ENCODE measurements at places on chromosomes 12 and 14.

DNA sequence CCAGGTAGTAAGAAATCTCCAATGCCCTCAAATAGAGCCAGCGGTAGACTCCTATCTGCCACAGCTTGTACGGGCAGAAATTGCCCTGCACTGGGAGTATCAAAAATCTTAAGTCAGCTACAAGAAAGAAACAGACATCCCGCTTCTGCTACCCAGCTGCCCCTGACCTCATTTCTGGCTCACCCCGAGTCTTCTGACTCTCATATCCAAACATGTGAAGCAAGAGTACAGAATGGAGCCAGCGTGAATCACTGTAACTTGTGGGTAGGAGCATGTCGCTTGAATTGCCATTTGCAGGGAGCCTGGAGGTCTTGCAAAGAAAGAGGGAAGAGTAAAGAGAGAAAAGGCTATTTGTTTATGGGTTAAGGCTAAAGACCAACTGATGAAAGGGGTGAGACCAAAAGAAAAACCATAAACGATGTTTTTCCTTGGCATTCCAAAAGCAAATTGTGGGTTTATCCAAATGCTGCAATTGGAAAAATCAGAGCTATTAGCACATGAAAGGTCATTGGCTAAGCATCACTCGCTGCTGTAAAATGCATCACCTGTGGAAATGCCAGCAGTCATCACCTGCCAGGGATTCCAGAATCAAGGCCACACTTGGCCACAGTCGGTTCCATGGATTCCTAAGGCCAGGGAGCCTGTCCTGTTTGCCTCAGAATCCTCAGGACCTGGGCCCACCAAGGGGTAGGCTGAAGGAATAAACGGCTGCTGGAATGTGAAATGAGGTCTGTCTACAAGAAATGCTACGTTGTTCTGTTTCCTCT lies 86.6 kb downstream of the FOXN3 start:
- DNase-seq = peak; percentile 72

DNA sequence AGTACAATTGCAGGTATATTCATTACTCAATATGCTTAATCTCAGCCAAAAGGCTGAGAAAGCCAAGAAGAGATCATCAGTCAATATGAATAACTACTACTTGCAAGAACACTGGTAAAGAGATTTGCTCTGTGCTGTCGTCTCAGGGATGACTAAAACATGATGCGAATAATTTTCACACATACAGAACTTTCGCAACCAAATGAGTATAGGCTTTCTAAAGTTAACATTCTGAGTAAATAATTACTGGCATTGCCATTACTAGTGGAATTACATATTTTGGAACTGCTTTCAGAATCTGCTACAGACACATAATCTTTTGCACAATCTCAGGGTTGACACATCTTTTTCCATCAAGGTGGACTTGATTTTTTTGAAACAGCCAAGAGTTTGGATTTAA lies 24.7 kb downstream of the NCKAP1L start:
- no peak for DNase-seq

- no peak for DNase-seq
Observed at GRCh38 chr12:130919086-130919485, 34.6 kb upstream of the ADGRD1 start.

DNA sequence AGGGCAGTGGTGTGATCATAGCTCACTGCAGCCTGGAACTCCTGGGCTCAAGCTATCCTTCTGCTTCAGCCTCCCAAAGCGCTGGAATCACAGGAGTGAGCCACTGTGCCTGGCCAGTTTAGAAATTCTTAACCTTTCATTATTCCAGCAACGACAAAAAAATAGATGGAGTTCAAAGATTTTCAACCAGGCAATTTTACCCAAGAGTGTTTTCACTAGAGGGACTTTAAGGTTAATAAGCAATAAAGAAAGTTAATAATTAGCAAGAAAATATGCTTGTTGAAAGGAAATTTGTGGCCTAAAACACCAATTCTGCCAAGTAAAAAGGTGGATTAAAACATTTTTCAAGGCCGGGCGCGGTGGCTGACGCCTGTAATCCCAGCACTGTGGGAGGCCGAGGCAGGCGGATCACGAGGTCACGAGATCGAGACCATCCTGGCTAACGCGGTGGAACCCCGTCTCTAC lies 14.8 kb downstream of the CDKL1 start:
- DNase-seq = no peak

DNA sequence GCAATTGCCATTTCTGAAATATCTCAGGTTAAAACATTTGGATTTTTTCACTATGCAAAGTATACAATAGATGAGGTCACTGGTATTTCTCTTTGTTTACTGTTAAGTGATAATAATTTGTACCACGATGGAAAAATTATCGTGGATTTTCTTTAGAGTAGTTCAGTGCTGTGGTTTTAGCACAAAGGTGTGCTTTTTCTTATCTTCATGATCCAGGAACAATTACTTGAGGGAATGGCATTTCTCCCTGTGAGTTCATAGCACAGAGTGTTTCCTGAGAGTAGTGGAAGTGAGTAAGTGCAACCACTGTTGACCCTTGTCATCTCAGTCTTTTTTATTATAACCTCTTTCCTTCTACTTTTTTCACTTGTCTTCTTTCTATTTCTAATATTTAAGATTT lies 86.8 kb downstream of the FGD4 start:
- no peak for DNase-seq

DNA sequence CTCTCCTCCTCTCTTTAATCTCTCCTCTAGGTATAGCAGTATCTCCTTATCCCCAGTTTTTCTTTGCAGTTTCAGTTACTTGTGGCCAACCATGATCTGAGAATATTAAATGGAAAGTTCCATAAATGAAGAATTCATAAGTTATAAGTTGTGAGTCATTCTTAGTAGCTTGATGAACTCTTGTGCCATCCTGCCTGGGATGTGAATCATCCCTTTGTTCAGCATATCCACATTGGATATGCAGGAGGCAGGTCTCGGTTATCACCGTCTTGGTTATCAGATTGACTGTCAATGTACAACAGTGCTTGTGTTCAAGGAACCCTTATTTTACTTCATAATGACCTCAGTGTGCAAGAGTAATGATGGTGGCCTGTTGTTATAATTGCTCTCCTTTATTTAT lies 134.0 kb downstream of the TMEM117 start:
- DNase-seq = no peak

GRCh38 chr12:126582231-126582630 lies 1517.0 kb downstream of the AACS start:
- DNase-seq = no peak

- no peak for DNase-seq
Observed at GRCh38 chr14:103022002-103022684, 35.2 kb downstream of the CDC42BPB start.

DNA sequence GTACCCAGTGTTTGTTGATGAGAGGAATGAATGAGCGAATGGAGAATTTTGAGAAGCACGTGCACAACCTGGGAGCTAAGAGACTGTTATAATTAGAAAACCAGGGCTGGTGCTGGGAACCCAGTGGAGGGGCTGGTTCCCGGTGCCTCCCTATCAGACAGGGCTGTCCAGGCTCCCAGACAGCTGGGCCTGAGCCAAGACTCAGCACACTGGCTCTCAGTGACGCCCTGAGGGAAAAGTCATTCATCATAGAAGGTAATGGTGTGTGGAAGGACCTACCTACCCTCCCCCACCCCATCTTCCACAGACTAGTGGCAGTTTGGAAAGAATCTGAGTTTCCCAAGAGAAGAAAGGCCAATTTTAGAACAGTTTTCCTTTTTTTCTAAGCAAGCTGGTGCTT lies 34.7 kb downstream of the KCNA5 start:
- DNase-seq = no peak

- DNase-seq = no peak
Observed at GRCh38 chr12:713281-713875, 39.0 kb upstream of the WNK1 start.

DNA sequence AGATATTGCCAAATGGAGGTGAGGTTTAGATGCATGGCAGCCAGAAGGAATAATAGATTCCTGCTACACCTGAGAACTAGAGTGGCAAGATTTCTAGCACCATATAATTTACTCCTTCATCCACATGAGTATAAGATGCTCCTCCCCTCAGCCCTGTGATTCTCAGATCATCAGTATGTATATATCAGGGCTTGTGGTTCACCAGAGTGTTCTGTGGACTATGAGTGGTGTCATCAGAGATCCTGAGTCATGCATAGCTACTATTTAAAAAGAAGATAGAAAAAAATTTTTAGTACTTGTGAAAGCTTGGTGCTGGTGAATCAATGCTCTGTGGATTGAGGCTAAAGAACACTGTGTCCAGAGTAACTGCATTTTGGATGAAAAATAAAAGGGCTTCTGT lies 285.9 kb downstream of the BMP4 start:
- DNase-seq = peak; percentile 68

DNA sequence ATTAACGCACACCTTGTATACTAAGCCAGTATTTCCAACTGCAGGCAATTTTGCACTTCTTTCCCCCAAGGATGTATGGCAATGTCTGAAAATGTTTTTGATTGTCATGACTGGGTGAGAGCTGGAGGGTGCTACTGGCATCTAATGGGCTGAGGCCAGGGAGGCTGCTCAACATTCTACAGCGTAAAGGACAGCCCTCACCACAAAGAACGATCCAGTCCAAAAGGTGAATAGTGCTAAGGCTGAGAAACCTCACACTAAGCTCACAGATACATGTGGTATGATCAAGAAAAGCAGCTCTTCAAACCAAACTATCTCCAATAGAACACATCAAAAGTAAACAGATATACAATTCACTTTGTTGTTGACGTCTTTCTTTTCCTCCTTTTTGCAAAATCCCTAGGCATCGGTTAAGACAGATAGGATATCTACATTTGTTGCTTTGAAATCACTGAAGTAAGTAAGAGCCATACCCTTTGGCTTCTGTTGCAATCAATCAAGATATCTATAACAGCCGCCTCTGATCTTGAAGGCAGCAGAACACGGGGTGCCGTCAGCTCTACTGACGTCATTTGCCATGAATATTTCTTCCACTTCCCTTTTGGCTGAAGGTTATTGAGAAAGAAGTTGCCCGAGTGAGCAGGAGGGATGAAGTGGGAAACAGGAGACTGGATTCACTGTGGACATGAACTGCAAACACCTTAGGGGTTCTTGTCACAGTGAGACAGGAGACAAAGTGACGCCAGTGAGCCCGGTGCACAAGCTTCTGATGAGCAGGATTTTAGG lies 218.3 kb downstream of the FOXN3 start:
- DNase-seq = no peak

- DNase-seq = no peak
Observed at GRCh38 chr12:31521964-31522363, 69.0 kb downstream of the DENND5B start.

DNA sequence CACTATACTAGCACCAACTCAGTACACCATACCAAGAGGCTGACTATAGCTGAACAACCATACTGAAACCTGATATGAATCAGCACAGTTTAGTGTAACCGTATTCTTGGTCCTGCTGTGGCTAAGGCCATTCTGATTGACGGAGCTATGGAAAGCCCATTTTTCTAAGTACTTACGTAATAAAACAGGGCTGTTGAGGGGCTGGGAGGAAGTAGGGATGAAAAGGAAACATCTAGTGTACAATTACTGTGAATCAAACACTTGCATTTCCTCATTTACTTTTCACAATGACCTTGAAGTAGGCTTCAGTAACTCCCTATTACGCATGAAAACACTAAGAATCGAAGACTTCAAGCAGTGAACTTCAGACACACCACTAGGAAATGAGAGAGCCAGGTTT lies 198.2 kb downstream of the BTG1 start:
- no peak for DNase-seq

DNA sequence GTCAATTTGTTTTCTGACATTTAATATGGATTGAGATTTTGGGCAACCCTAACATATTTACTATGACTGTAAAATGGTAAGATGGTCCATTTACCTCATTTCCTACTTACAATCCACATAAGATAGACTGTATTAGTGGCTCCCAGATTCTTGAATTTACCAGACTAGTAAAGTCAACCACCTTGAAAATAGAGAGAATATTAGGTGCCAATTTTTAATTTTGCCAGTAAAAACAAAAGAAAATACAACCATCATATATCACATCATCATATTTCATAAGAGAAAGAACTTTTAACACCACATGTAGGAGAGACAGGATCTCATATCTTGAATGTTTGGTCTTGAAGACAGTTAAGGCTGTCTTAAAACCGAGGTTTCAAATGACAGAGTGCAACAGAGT lies 7.7 kb upstream of the FBLN5 start:
- no peak for DNase-seq

DNA sequence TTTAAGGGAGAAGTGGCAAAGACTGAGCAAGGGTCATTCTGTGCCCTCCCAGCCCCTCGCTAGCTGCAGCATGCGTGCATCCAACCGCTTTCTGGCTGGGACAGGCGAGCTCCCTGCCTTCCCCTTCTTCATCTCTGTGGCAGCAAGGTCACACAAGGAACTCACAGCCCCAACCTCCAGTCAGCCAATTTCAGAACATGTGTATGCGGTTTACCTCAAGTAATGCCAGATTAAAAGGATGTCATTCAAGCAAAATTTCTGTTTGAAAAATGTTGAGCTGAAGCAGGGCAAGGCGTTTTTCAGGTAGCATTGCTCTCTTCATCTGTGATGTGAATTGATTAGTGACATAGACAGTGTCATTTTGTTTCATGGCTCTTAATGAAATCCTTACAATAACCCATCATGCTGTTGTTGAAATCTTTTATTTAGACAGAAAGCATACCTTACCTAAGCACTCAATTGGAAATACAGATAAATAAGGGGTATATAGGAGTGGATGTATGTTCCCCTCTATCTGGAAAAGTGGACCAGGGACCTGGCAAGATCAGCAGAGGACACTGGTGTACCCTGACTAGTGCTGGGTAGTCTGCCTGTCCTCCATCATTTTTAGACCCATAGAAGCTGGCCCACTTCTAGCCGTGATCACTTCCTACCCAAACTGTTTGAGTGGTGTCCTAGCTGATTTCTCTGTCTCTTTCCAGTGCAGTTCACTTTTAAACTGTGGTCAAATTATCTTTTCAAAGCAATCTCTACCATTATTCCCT lies 82.8 kb upstream of the NEDD1 start:
- DNase-seq = no peak

GRCh38 chr12:105995961-105996431 lies 142.8 kb downstream of the NUAK1 start:
- DNase-seq = peak; percentile 85

- DNase-seq = no peak
Observed at GRCh38 chr12:82695531-82695930, 8.8 kb downstream of the TMTC2 start.

DNA sequence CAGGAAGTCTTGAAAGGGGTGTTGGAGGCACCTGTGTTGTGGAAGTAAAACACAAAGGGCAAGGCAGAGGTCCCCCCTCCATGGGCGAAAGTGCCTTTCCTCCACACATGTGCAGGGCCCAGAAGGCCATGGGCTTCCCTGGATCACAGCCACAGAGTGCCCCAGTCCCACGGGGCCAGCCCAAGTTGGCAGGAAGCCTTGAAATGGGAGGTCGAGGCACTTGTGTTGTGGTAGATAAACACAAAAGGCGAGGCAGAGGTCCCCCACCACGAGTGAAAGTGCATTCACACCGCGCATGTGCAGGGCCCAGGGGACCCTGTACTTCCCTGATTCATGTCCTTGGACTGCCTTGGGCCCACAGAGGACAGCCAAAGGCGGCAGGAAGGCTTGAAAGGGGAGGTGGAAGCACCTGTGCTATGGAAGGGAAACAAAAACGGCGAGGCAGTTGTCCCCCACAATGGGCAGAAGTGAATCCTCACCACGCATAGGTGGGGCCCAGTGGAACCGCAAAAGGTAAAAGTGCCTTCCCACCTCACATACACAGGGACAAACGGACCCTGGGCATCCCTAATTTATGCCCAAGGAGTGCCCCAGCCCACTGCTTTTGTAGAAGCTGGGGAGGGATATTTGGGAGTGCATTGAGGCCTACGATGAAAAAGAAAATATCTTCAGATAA lies 585.4 kb downstream of the ALG10 start:
- no peak for DNase-seq
